ENCODE measurements at places on chromosomes 3 and 15. TPM values are rescaled to one million over a fixed set of nuclear protein-coding genes. Genes with fewer than 3 reads are reported as not detected.

Gene TMEM207
- total RNA-seq: not detected

GRCh38 chr3:121642601-121643314 is 17.9 kb downstream of the HCLS1 start:
- H3K4me3 ChIP-seq: no peak overlapping the region
- peaks cover 72% of the 10 kb centered on the region for H3K36me3 ChIP-seq
- H3K27ac ChIP-seq: no peak overlapping the region
- no peak for DNase-seq
- H3K4me1 ChIP-seq: peaks cover 5% of the 10 kb centered on the region

- no peak overlapping the region for H3K4me3 ChIP-seq
- H3K36me3 ChIP-seq: no peaks in the 10 kb centered on the region
- H3K27ac ChIP-seq: no peak overlapping the region
- no peaks in the 10 kb centered on the region for H3K4me1 ChIP-seq
These were observed 221.6 kb upstream of the LMCD1 start for GRCh38 chr3:8279886-8280550.

- DNase-seq: no peak
- H3K4me1 ChIP-seq: peaks cover 3% of the 10 kb centered on the region
- H3K36me3 ChIP-seq: peaks cover 60% of the 10 kb centered on the region
- H3K27ac ChIP-seq: no peak overlapping the region
These were observed 36.1 kb downstream of the PBRM1 start for GRCh38 chr3:52649461-52650210.

DNA sequence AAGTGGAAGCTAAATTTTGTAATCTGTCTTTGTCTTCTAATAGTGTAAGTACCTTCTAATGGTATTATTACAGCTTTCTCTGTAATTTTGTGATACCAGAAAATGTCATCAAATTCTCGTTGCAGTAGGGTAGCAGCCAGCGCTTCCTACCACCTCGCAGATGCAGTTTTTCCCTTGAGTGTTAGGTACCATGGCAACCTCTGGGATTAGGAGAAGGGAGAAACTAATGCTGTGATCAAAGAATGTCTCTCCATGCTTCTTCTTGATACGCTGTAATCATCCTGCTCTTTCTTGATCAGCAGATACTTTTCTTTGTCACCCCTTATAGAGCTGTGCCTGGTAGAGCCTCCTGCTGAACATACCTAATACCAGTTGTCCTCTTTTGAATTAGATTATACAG is 27.7 kb downstream of the SRP14 start:
- H3K4me3 ChIP-seq: no peak overlapping the region
- no peak for DNase-seq
- H3K4me1 ChIP-seq: no peaks in the 10 kb centered on the region
- no peak overlapping the region for H3K27ac ChIP-seq
- H3K36me3 ChIP-seq: peaks cover 53% of the 10 kb centered on the region

Measured in activated CD8-positive, alpha-beta T cell treated with anti-CD3 and anti-CD28 coated beads, Interleukin-2, amount 10 ng/mL, durations not matched to agents 7 days and 5 days (primary cell).